Activated T-cell treated with anti-CD3 and anti-CD28 coated beads, Interleukin-2, amount 50 U/mL, for 24 hours (primary cell): ENCODE measurements at places on chromosomes 6 and 20.

DNA sequence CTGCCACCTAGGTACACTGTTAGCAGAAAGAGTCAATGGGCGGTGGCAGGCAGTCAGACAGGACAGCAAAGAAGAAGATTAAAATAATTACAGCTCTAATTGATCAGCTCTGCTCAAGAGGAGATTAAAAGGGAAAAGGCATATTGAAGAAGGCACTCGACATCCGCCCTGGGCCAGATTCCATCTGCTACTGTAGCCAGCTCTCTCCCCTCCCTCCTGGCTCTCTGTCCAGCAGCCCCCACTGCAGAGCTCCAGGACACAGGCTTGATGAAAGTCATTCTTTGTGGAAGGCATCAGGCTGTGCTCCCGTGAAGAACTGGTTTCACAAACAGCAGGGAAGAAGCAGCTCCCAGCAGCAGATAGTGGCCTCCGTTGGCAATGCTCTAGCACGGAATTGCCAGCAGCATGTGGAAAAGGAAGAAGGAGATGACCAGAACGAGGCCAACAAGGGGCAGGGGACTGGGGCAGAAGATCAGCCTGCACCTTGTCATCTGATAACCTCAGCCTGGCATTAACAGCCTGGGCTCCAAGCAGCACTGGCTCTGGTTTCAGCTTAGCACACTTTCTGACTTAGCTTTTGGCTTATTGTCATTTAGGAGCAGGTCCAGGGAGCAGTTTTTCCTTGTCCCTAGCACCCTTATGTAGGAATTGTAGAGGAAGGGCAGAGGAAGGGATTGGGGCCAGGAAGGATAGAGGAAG lies 465.9 kb downstream of the KIF16B start:
- DNase-seq, result no peak

- DNase-seq, result peak; percentile 92
These were observed 13.3 kb upstream of the RBPJL start for GRCh38 chr20:45293041-45294002.

GRCh38 chr20:57440678-57441509 lies 49.7 kb downstream of the RBM38 start:
- DNase-seq, result no peak

DNA sequence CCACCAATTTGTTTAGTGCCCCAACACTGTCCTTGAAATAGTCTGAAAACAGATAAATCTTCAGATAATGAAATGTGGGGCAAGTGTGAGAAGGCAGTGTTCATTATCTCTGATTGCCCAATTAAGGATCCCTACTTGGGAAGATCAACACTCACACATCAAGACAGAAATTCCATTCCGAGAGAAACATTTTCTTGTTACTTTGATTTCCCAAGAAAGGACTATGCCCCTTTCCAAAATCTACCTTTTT lies 16.2 kb downstream of the HMGN4 start:
- DNase-seq, result no peak

DNA sequence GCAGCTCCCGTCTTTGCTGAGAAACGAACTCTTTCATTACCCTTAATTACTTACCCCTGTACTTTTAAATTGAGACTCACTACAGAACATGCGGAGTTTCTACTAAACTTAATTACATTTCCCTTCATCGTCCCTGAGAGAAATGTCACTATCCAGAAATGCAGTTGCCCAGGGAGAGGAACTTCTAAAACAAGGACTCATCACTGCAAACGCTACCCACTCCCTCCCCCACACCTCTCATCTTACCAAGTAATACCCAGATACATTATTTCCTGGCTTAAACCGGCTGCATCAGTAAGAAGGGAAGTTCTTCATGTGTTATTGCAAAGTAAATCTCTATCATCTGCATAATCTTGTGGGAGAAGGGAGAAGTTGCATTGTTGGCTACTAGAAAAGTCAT lies 138.3 kb downstream of the IPCEF1 start:
- no peak for DNase-seq

GRCh38 chr6:15073344-15073789 lies 172.5 kb upstream of the JARID2 start:
- no peak for DNase-seq

DNA sequence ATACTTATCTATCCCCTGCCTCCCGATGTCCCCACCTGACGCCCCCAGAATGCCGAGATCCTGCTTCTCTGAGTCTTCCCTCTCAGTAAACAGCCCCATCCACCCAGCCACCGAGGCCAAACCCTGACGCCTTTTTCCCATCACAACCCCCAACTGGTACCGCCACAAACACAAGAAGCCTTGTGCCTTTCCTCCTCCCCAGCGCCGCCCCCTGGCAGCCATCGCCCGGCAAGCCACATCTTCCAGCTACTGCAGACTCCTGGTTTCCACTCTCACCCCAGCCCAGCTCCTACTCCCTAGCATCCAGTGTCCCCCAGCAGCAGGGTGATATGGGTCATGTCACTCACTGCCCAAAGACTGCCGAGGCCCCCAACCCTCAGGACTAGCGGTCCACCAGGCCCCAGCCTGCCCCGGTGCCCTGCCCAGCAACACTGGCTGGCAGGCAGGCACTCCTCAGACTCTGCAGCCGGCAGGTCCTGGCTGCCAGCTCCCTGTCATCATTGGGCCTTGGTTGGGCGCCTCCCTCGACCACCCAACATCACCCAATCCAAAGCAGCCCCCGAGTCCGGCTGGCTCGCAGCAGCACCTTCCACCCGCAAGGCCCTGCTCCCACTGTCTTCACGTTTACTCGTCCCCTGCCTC lies 11.2 kb downstream of the TCFL5 start:
- no peak for DNase-seq

DNA sequence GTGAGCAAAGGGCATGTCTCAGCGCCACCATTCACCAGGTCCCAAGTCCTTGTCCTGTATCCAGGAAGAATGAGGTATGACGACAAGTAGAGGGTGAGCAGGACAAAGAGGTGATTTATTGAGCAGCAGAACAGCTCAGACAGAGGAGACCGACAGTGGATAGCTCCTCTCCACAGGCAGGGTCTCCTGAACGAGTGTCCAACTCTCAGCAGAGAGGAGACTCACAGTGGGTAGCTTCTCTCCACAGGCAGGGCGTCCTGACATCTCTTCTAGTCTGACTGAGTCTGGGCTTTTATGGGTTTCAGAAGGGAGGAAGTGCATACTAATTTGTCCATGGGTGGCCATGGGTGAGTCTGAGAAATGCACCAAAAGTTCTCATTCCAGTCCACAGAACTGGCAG lies 204.7 kb downstream of the ANKRD60 start:
- DNase-seq, result no peak

DNA sequence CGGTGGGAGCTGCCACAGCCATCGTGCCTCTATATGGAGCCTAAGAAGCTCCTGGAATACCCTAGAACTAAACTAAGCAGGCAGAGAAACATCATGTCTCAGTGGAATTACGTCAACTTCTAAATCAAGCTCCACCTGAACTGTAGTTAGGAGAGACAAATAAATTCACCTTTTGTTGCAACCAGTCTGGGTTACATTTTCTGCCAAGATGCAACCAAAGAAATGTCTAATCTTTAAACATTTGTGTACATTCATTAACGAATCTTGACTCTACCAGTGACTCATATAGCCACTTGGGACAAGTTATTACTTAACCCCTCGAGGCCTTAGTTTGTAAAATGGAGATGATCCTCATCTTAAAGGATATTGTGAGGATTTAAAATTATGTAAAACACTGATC lies 8.9 kb downstream of the PTPRK start:
- no peak for DNase-seq

DNA sequence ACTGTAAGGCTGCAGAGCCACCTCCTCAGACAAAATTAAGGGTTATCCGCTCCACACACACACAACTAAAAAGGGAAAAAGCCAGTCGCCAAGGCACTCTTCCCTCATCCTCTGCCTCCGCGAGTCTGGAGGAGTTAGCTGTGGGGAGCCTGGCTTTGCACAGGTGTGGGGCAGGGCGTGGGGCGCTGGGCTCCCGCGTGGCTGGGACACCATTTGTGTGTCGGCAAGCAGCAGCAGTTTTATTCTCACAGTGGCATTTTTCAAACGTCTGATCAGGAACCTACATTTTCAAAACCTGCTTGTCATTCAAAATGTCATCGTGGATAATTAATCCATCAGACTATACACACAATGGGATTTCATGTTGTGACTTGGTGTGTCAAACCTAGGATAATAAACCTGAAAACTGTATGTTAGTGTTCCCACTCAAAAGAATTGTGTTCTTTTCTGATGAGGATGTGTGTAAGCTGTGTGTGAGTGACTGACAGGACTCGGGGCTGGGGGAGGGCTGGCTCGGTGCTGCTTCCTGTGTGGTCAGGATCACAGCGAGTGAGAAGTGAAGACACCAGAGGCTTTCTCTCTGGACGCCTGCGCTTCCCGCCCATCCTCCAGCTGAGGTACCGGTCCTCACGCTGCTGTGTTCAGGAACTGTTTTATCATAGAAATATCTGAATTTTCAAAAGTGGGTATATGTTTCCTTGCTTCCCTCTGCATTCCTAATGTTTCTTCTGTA lies 83.1 kb downstream of the IRF4 start:
- DNase-seq, result peak; percentile 81

- DNase-seq, result no peak
These were observed 584.2 kb downstream of the BCKDHB start for GRCh38 chr6:80690551-80691131.

GRCh38 chr6:134170844-134171243 lies 118.4 kb upstream of the SLC2A12 start:
- DNase-seq, result no peak
